ENCODE measurements at places on chromosomes 2 and 18. TPM values are rescaled to one million over a fixed set of nuclear protein-coding genes. Genes with fewer than 3 reads are reported as not detected.

- H3K4me3 ChIP-seq, result peak within 1 kb of the TSS; percentile 68
- peak within 1 kb of the TSS; percentile 2 for H3K27ac ChIP-seq
- DNase-seq, result peak; percentile 68
- H3K27me3 ChIP-seq, result no peaks in the 10 kb centered on the region
- no peaks in the 10 kb centered on the region for H3K36me3 ChIP-seq
These were observed at the start of gene ICA1L for GRCh38 chr2:202871300-202872141. ICA1L (minus strand) TSS chr2:202871766; CDS start chr2:202829009, 42,757 bp downstream.

DNA sequence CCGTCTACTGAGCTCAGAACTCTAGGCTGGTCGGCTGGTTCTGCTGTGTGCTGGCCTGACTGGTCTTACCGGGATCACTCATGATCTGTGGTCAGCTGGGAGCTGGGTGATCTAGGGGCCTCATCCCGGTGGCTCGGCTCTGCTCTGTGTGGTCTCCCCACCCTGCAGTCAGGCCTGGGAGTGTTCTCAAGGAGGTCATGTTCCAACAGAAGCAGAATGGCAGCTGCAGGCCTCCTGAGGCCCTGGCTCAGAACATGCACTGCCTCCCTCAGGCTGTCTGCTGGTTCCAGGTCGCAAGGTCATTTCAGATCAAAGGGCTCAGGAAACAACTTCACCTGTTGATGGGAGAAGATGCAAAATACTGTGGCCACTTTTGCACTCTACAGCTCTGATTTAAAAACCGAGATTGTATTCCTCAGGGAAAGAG, 81.1 kb upstream of the RFX8 start:
- H3K36me3 ChIP-seq, result no peaks in the 10 kb centered on the region
- no peak overlapping the region for H3K4me3 ChIP-seq
- H3K4me1 ChIP-seq, result peaks cover 20% of the 10 kb centered on the region
- H3K27ac ChIP-seq, result no peak overlapping the region
- DNase-seq, result no peak

Gene LOXL3
- 1.3 TPM for polyA plus RNA-seq

- H3K36me3 ChIP-seq, result no peaks in the 10 kb centered on the region
- H3K4me1 ChIP-seq, result no peaks in the 10 kb centered on the region
- H3K27ac ChIP-seq, result no peak overlapping the region
- no peak for DNase-seq
- no peak overlapping the region for H3K4me3 ChIP-seq
- H3K27me3 ChIP-seq, result no peaks in the 10 kb centered on the region
These were observed 6.2 kb upstream of the CNTNAP5 start for GRCh38 chr2:124018890-124019289.

Gene BABAM2
- 19.9 TPM for polyA plus RNA-seq

Gene CYP26B1
- 0.06 TPM for polyA plus RNA-seq

DNA sequence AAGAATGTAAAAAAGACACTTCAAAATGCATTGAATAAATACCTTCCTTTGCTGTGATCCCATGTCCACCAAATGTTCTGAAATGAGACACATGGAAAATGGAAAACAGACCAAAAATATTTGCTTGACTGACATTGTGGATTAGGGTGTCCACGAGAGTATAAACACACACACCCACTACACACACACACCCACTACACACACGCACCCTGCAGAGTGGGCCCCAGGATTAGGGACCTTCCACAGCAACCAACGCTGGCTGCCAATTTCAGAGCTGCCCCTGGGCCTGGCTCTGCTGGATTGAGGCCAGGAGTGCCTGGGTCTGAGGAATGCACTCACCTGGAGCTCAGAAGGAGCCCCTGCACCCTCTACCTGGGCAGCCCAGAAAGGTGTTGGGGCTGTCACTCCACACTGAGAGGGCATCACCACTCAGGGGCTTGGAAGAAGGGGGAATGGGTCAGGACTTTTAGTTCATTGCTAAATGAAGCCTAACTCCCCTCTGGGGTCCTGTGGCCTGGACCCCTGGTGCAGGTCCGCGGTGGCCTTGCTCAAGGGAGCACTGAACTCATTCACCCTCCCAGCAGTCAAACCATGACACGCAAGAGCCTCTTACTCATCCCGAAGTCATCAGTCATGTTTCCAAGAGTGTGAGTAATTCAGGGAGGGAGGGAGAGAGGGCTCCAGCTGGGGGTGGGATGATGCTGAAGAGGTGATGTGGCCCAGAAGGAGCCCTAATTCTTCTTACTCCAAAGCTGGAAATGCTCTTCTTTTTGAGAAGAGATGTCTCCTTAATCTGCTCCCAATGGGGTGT, 50.2 kb upstream of the PLB1 start:
- H3K4me1 ChIP-seq, result peaks cover 19% of the 10 kb centered on the region
- no peak overlapping the region for H3K27ac ChIP-seq
- H3K4me3 ChIP-seq, result no peak overlapping the region
- no peaks in the 10 kb centered on the region for H3K27me3 ChIP-seq
- H3K36me3 ChIP-seq, result no peaks in the 10 kb centered on the region

Gene KIAA2012
- not detected for polyA plus RNA-seq

Gene NCKAP5
- 0.47 TPM for polyA plus RNA-seq

DNA sequence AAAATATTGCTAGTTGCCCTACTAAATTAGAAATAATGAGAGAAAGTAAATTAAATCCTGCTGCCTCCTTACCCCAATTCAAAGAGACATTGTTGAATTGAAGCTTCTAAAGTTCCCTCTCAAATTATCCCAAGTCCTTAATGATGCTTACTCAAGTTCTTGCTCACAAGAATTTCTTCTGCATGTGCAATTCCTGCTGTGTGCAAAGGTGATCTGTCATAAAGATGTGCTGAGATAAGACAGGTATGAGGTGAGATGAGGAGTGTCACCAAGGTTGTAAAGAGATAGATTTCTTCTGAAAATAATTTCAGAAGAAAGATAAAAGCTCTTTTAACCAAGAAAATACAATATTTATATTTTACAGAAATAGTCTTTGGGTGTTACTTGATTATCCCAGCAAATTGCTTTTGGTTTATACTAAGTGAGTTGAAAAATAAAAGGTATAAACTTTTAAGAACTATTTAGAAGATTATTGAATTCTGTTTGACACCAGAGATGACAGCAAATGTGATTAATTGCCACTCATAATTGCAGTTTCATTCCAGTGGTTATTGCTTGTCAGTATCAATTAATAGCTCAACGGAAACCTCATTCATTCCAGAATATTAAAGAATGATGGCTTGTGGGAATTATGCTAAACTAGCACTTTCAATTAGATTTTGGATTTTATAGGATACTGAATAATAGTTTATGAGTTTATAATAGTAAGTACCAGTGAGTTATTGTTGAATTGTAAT, 674.3 kb downstream of the STK39 start:
- no peaks in the 10 kb centered on the region for H3K27me3 ChIP-seq
- H3K27ac ChIP-seq, result no peak overlapping the region
- DNase-seq, result no peak

Gene PCBP1
- polyA plus RNA-seq, result 196 TPM

DNA sequence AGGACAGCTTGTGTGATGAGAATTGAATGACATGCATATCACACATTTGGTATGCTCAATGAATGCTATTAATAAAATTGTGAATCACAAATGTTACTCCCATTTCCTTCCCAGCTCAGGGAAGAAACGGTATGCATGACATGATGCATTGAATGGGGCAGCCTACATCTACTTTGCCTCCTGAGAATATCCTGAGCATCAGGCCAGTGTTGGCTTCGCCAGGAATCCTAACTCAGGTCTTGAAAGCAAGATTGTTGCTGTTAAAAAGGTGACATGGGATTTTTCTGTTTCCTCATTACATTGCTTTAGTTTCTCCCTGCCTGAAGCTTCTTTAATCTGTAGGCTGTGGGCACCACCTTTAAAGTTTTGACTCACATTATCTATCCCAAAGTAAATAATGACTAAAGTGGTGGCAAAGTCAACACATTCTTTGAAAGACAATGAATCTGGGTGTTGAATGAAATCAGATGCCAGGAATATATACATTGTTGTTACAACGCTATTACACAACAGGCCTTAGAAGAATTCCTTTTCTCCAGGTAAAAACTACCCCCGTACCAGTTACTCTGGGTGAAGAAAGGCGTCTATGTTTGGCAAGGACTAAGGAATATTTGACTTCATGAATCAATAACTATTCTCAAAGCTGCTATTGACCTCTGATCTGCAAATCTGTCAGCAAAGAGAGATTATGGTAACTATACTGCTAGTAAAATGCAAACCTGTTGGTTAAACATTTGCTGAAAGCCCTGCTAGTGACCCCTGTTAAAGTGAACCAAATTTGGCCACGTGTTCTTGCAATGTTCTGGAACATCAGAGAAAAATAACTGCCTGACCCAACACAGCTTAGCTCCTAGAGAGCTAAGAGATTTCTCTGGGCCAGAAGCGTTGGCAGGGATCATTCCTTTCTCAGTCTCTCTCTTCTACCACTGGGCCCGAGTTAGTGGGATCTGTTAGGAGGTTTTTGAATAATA, 30.5 kb upstream of the NEDD4L start:
- no peak overlapping the region for H3K27ac ChIP-seq
- H3K27me3 ChIP-seq, result no peaks in the 10 kb centered on the region
- no peaks in the 10 kb centered on the region for H3K36me3 ChIP-seq
- H3K4me1 ChIP-seq, result no peaks in the 10 kb centered on the region
- no peak overlapping the region for H3K4me3 ChIP-seq

Gene C2orf78
- not detected for polyA plus RNA-seq

Gene DCC
- polyA plus RNA-seq, result not detected

DNA sequence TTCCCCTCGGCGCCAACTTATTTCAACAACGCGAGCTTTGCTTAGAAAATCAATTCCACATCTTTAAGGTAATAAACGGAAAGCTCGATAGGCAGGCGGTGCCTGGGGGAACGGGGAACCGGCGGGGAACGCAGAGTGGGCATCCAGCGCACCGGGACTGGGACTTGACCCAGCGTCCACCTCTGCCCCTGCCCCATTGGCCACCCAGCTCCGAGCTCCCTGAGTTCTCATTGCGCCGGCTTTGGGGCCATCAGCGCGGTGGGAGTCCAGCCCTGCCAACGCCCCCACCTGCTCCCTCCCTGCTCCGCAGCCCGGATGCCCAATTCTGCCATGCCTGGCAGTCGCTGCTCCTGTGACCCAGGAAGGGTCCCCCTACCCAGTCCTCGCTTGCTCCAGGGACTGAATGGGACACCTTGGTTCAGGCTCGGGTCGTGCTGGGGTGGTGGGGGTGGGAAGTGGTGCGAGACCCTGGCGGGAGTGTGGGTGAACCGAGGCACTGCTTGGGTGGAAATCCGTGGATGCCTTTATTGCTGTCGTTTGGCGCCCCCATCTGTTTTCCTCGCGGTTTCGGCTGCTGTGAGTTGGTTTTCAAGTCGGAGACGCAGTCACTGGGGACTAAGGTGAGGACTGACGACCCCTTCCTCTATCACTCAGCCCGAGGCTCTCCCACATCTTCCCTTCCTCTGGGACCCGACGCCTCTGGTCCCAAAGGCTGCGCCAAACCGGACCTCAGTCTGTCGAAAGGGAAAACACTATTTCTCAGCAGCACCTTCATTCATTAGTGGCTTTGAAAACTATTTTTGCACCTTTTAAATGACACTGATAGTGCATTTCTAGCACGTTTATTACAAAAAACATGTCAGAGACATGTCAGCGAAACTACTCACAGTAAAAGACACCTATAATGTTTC, 2.4 kb upstream of the EVX2 start:
- H3K36me3 ChIP-seq, result no peaks in the 10 kb centered on the region
- H3K27ac ChIP-seq, result no peak overlapping the region
- no peaks in the 10 kb centered on the region for H3K4me1 ChIP-seq
- H3K27me3 ChIP-seq, result peaks cover 94% of the 10 kb centered on the region
- peak; percentile 47 for DNase-seq

DNA sequence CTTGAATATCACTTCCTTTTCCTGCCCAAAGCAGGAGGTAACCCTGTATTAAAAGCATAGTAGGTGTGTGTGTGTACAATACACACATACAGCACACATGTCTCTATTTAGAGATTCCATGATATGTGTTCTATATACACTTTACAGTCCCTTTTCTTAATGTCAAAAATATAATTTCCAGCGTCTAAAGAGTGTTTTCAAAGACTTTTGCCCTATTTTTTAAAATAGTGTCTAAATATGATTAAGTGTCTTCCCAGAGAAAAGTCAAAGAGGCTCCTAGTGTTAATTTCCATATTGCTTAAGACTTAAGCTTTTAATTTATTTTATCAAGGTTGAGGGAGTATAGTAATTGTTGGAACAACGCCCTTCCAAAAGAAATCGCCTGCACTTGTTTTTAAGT, 420.3 kb upstream of the POU3F3 start:
- no peak overlapping the region for H3K27ac ChIP-seq
- no peak overlapping the region for H3K4me3 ChIP-seq
- no peaks in the 10 kb centered on the region for H3K4me1 ChIP-seq

DNA sequence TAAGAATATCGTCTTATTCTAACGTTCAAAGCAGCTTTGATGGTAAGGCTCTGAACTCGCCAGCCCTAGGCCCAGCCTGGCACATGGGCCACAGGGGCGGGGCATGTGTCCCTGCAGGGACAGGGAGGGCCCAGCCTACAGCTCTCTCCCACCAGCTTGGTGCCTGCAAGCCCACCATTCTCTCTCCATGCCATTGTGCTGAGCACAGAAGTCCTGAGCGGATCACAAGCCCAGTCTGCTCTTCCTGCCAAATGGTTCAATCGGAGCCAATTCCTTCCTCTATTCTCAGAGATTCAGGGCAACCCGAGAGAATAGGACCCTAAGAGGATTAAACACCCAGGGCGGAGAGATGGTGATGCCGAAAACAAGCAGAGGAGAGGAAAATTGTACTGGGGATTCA, 50.3 kb upstream of the APCDD1 start:
- H3K27me3 ChIP-seq, result no peaks in the 10 kb centered on the region
- H3K4me1 ChIP-seq, result no peaks in the 10 kb centered on the region
- H3K27ac ChIP-seq, result no peak overlapping the region

DNA sequence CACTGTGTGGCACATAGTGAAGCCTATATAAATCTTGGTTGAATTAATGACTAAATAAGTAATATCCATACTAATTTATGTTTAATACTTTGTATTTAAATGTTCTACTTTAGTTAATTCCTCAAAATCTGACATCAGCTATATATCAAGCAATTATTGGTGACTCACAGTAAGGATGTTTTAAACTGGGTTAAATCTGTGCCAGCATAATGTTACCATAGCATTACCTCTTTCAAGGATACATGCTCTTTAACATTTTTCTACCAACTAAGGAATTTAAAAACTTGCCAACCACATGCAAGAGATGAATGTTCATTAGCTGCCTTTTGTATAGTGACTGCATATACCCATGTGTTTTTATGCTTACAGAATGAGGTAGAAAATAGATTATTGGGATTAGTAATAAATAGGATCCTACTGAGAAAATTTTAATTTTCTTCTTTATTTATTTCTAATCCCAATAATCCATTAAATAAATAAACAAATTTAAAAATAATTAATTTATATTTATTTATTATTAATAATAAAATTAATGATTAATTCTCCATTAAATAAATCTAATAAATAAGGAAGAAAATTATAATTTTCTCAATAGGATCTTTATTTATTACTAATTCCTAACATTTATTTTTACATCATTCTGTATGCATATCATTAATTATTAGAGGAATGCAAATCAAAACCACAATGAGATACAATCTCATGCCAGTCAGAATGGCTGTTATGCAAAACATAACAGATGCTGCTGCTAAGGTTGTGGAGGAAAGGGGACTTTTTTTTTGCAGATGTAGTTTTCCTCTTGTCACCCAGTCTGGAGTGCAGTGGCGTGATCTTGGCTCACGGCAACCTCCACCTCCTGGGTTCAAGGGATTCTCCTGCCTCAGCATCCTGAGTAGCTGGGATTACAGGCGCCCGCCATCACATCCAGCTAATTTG, 410.7 kb upstream of the DSEL start:
- H3K36me3 ChIP-seq, result no peaks in the 10 kb centered on the region
- no peak for DNase-seq
- H3K27ac ChIP-seq, result no peak overlapping the region

Gene CD226
- not detected for polyA plus RNA-seq
